Effector memory CD8-positive, alpha-beta T cell (primary cell): ENCODE measurements at places on chromosomes 1 and 21.

DNA sequence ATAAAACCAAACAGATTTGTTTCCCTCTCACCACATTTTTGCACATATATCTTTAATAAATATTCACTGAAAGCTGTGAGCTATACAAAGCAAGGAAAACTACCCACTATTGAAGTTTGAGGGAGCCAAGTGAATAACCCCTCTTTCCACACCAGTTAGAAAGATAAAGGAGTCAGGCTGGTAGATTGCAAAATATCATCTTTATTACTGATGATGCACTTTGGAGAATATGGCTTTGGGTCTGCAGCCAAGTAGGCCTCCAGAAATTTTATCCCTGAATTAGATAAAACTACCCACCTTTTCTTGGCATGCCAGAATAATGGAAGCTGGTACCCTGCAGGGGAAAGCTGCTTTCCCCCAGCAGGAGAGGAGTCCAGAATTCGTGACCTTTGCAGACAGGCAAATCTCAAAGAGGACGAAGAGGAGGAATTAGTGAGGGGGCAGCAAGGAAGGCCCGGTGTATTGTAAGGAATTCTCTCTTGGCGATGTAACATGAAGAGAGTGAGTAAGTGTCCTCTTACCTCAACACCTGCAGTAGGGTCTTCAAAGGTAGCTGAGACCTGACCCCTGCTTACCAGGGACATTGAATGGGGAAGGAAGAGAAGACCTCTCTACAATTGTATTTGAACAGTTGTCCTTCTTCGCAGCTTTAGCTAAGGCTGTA lies 84.7 kb downstream of the LRRC8D start:
- DNase-seq = no peak

GRCh38 chr1:40760984-40761383 lies 22.6 kb upstream of the KCNQ4 start:
- no peak for DNase-seq

DNA sequence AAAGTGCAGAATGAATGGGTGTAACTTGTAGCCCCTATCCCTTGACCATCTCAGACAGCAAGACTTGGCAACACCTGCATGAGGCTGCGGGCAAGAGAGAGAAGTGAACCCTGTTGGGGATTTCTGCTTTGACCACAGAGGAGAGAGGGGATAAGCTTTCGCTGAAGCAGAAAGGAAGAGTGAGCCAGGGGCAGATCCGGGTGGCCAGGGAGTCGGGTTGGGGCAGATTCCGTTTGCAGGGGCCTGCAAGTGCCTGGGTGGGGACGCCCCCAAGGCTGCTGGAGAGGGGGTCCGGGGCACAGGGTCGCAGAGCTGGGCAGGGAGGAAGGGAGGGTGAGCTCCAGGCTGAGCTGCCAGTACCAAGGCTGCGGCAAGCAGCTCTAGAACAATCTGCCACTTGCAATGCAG lies 25.3 kb upstream of the PIK3CD start:
- no peak for DNase-seq

GRCh38 chr1:32813941-32814739 lies 3.0 kb downstream of the YARS1 start:
- DNase-seq = no peak

DNA sequence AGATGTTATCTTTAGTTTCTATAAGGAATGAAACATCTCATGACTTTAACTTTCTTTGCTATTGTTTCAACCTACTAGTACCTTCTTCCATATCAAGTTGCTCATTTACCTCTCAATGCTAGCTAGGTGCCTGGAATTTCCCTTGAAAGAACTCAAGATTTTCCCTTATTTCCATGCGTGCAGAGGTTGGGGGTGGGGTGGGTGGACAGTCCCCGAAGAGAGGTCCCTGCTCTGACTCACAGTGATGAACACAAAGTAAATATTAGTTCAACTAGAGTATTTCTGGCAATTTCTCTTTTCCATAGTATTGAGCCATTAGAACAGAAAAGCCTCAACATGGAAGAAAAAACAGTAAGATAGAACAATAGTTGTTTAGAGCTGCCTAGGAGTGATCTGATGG lies 239.0 kb upstream of the ZP4 start:
- no peak for DNase-seq

DNA sequence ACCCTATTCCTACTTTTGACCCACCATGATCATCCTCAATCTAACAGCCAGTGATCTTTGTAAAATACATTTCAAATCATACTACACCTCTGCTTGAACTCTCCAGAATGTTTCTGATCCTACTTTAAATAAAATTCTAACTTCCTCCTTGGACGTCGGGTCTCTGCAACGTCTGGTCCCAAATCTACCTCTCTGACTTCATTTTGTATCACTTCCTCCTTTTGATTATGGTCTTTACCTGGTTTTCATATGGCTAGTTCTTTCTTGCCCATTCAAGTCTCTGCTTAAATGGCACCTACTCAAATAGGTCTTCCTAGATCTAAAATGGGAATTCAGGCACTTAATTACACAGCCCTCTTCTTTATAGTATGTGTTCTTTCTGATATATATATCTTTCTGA lies 18.2 kb downstream of the PLPPR4 start:
- no peak for DNase-seq

- no peak for DNase-seq
Observed at GRCh38 chr1:209645574-209646452, 6.4 kb downstream of the LAMB3 start.

- no peak for DNase-seq
Observed at GRCh38 chr1:205623646-205624045, 8.2 kb downstream of the ELK4 start.

DNA sequence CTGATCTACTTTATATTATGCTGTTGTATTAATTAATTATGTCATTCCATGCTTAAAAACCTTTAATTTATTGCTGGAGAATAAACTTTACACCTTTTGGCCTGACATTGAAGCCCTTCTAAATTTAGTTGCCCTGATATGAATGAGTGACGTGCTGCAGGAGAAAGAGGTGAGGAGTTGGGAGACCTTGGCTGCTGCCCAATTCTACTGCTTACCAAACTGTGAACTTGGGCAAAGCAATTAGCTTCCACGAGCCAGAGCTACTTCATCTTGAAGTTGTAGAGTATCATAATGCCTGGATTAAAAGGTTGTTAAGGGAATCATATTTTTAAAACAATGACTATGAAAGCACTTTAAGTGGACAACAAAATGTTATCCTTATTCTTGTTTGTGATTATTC lies 126.8 kb upstream of the DEPDC1 start:
- no peak for DNase-seq

DNA sequence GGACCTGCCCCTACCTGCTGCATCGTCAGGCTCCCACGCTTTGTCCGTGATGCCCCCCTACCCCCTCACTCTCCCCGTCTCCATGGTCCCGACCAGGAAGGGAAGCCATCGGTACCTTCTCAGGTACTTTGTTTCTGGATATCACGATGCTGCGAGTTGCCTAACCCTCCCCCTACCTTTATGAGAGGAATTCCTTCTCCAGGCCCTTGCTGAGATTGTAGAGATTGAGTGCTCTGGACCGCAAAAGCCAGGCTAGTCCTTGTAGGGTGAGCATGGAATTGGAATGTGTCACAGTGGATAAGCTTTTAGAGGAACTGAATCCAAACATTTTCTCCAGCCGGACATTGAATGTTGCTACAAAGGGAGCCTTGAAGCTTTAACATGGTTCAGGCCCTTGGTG lies 8.9 kb downstream of the SPATA46 start:
- DNase-seq = no peak

GRCh38 chr1:207364614-207365013 lies 43.1 kb downstream of the CD55 start:
- no peak for DNase-seq

GRCh38 chr1:177273141-177273540 lies 102.4 kb downstream of the BRINP2 start:
- no peak for DNase-seq

- no peak for DNase-seq
Observed at GRCh38 chr1:180053594-180054567, 99.3 kb downstream of the CEP350 start.

DNA sequence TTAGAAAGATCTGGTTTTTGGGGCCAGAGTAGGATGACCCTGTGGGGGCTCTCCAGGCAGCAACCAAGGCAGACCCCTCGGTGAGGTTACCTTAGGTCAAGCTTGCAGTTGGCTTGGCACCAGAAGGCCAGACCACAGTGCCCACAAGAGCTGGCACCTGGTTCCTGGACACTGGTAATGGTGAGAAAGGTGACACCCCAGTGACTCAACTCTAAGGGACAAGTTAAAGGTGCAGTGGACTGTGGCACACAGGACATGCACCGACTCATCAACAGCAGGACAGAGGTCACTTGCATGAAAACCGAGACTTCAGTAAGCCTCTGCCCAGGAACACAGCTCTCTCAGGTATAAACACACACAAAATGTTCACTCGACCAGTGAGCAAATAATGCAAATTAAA lies 6.7 kb downstream of the LRRC38 start:
- no peak for DNase-seq

- no peak for DNase-seq
Observed at GRCh38 chr1:229370601-229371021, 27.8 kb upstream of the CCSAP start.

- no peak for DNase-seq
Observed at GRCh38 chr1:244406337-244406736, 45.4 kb downstream of the ADSS2 start.

- DNase-seq = no peak
Observed at GRCh38 chr21:27047283-27047657, 80.4 kb upstream of the ADAMTS5 start.

DNA sequence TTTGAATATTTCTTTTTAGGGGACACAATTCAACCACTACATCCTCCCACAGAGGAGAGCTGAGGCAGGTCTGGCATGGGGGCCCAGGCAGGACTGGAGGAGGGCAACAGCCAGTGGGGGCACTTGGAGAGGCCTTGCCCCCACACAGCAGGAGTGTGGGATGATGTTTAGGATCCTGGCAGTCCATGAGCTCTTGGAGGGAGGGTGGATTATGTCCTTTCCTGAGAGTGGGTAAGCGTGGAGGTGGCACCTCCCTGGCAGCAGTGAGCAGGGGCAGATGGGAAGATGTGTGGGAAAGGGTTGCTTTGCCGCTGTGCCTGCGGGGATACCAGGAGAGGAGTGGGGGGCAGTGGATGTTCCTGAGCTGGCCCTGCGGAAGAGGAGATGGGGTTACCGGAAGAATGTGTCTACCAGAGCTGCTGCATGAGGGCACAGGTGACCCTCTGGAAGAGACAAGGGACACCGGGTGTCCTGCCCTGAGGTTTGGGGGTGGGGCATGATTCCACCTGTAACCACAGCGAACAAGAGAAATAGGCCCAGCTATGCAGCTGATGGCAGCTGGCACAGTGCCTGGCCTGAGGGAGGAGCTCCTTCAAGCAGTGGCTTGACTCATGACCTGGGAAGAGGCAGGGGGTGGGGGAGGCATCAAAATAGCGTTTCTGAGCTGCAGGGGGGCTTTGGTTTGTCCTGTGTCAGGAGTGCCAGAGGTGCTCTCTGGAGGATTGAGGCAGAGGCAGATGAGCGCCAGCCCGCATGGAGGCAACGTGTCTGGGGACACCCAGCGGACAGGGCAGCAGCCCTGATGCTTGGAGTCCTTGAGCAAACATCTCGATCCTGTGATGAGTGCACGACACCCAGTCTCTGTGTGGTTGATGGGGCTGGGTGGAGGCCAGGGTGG lies 123.9 kb upstream of the TMPRSS2 start:
- no peak for DNase-seq

DNA sequence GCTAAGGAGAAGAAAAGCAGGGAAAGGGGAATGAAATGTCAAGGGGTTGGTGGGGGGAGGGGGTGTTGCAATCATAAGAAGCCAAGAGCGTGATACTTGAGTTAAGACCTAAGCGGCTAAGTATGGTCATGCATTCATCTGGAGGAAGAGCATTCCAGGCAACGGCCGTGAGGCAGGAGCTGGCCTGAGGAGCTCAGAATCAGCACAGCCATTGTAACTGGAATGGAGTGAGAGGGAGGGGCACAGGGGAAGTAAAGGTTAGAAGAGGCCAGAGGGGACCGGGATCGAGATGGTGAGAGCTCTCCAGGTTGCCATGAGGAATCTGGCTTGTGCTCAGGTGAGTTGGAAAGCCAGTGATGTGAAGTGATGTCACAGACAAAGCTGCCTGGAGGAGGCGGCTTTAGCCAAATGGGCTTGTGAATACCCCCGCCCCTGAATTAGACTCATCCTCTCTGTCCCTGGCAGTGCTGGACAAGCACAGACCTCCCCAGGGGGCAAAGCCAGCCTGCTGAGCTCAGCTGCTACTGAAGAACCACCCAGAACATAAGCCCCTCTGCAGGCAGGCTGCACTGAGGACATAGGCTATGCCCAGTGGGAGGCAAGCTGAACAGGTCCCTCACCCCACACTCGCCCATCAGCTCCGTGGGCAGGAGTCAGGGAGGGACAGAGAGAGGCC lies 61.1 kb upstream of the LAPTM5 start:
- DNase-seq = no peak

GRCh38 chr1:38239258-38239835 lies 192.8 kb upstream of the POU3F1 start:
- no peak for DNase-seq

DNA sequence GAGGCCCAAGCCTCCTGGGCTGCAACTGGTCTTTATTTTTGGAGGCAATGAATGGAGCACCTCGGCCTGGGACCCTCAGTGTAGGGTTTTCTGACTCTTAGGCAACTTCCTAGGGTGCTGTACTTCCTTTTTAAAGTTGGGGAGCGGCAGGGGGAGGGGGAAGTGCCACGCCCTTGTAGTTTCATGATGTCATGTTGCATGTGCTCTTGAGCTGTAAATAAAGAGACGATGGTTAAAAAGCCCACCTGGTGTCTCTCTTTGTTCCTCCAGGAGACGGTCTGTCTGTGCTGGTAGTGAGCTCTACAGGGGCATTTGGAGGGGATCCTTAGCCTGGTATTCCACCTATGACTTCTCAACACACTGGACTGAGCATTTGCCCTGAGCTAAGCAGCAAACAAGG lies 10.3 kb upstream of the AGTRAP start:
- no peak for DNase-seq

- no peak for DNase-seq
Observed at GRCh38 chr1:226882631-226883409, 12.4 kb downstream of the PSEN2 start.

- no peak for DNase-seq
Observed at GRCh38 chr1:74402873-74403272, 109.5 kb downstream of the LRRC53 start.

DNA sequence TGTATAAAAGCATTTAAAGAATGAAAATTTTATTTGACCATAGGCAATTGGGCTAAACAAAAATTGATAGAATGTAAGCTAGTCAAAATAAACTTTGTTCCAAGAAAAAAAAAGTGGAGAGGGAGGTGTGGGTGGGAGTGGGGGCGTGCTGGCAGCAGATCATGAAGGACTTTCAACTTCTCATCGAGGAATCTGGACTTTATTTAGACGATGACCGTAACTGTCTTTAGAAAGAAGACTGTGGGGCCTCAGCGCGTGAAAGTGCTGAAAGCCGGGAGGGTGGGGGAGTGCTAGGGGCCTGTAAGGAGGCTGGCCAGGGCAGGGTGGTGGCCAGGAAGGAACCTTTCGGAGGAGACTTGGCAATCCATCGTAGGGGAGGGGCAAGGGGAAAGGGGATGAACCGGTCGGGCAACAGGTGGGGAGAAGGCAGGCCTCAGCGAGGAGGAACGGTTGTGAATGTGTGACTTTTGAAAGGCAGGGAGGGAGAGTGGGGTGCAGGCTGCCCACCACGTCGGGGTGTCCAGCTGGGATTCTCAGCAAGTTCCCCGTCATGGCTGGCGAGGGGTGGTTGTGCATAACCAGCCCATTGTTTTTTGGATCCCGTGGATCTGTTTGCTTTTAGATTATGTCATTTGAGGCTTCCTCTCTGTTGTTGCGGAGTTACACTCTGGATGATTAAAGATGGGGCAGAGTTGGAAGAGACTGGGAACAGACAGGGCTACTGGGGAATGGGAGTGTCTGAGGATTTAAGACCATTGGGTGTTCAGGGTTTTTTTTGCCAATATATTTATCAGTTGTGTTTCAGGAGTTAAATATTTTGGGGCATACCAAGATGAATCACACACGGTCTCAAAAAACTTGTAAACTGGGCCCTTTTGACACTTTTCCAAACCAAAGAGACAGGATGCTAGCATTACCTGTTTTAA lies 35.5 kb downstream of the HUNK start:
- no peak for DNase-seq
